NCI-H2081 (cell line): ENCODE measurements at places on chromosomes 5 and 9.

- DNase-seq = no peak
These were observed 3.4 kb upstream of the CAMSAP1 start for GRCh38 chr9:135910757-135911156.

DNA sequence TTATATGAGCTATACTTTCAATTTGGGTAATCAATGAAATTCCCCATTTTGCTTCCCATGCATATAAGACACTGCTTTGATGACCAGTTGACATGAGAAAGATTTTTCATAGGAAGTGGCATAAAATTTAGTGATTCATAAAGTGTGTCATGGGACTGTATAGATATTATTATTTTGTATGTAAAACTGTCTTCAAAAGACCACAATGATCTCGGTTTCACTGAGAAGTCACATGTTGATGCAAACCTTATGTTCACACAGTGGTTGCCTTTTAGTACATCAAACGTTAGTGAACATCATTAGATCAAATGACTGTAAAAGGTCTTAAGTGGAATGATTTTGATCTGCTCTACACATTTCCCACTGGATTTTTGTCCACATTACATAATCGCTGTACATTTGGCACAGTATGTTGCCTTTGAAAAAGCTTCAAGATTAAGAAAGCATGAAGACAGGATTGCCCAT, 349.2 kb upstream of the MEF2C start:
- no peak for DNase-seq

- no peak for DNase-seq
These were observed 58.7 kb downstream of the MED27 start for GRCh38 chr9:132020820-132021510.

DNA sequence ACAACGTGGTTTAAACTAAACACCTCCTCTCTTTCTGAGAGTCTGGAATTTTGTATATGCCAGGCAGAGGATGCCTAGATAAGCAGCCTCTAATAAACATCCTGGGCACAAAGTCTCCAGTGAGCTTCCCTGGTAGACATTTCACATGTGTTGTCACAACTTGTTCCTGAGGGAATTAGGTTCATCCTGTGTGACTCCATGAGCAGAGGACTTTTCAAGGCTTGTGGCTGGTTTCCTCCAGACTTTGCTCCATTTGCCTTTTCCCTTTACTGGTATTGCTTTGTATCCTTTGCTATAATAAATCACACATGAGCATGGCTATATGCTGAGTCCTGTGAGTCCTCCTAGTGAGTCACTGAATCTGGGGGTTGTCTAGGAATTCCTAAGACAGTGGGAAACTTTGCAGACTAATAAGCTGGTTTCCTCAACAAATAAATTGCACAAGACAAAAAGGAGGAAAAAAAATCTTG, 77.4 kb downstream of the NR2F1-AS1 start:
- DNase-seq = no peak

- no peak for DNase-seq
These were observed 26.9 kb upstream of the SYK start for GRCh38 chr9:90774682-90775081.

DNA sequence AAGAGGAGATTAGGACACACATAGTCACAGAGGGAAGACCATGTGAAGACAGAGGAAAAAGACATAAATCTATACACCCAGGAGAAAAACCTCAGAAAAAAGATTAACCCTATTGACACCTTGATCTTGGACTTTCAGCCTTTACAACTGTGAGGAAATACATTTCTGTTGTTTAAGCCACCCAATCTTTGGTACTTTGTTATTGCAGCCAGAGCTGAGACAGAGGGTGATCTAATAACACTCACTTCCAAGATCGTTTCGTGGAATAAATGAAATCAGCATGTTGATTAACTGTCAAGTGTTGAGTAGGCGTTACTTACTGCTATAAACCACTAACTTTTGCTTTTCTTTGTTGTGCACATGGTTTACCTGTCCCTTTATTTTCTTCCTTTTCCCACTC, 361.2 kb upstream of the RIOK2 start:
- no peak for DNase-seq

GRCh38 chr5:139817970-139818369, 22.4 kb downstream of the PSD2 start:
- DNase-seq = no peak

DNA sequence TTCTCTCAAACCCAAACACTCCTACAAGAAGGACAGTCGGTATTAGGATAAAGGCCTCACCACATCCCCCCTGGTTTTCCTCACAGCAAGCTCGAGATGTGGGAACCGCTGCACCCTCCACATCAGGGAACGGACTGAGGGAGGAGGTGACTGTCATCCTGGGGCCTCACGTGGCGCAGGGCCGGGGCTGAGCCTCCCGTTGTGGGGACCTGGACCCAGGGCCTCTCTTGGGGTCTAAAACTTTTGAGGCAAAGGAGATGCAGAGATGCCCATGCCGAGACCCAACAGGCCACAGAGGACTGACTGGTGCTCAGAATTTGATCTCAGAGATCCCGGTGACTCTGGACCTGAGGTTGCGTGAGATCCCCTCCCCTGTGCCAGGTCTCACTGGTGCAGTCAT, 72.7 kb downstream of the MRPL36 start:
- DNase-seq = no peak

DNA sequence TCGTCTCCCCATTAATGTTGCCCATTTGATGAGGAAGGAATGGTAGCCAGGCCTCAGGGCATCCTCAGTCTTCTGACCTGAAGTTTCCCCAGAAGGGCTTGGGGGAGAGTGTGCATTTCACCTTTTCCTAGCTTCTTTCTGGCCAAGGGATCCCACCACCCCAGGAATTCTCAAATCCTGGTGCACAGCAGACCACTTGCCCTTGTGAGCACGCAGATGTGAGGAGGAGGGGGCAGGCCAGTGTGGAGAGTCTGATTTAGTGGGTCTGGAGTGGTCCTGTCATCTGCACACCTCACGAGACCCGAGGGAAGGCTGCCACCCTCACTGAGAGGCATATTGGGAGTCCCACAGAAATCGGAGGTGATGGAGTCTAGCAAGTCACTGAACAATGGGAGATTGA, 64.3 kb downstream of the CXXC5 start:
- no peak for DNase-seq
